ENCODE measurements at places on chromosomes 5 and 9.

DNA sequence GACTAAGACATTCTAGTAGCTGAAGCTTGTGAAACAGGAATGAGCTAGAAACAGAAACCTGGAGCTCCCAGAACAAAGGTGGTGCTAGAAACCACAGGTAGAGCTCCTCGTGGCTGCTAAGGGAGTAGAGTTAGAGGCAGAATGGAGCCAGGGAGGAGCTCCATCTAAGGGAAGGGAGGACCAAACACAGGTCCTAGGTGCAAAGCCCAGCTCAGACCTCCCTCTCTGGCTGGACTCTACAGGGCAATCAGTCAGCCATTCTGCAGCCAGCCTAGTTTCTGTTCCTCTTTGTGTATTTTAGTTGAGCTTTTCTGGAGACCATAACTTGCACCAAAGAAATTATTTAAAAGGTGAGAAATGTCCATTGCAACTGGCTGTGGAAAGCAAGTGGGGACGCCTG lies 70.4 kb downstream of the CRB2 start:
- no peak for DNase-seq

- no peak for DNase-seq
These were observed 107.3 kb downstream of the MTREX start for GRCh38 chr5:55415071-55415470.

- DNase-seq: no peak
These were observed 30.8 kb downstream of the TAS2R1 start for GRCh38 chr5:9599391-9599790.

DNA sequence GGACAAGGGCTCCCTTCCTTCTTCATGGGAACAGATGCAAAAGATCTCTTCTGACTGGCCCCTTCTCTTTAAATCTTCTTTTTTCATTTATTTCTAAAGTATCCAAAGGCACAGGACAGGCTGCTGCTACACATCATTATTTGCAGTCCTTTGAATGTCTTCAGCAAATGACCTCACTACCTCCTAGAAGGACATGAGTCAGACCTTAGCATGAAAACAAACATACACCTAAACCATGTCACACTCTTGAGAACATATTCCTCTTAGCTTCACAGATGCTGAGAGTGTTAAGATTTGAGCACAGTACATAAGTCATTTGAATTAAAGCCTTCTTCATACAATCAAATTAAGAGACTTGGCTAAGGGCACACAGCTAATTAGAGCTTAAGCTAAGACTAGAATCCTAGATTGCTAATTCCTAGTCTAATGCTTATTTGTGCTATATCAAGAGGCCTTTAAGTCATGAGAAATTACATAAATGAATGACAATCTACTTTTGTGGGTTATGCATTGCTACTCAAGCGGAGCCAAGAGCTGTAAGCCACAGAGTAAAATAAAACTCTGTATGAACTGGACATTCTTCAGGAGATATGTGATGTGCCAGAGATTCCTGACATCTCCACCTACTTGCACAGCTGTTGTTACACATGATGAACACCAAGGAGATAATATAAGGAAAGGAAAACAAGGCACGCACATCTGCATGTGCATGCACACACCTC lies 109.1 kb upstream of the PTGER4 start:
- DNase-seq: no peak

- no peak for DNase-seq
These were observed 145.6 kb downstream of the HSD17B3 start for GRCh38 chr9:96156171-96156974.

DNA sequence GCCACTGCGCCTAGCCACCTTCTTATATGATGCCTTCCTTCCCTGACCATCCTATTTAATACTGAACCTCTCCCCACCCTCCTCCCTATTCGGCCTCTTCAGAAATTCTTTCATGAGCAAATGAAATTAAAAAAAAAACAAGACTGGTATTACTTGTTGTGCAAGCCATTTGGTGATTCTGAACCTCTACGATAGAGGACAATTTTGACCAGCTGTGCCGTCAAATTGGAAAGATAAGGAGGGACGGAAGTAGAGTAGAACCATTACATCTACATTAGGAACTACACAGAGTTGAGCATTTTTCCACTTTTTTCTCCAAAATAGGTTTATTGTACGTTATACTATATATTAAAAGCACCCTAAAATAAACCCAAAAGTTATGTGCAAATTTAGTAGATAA lies 2.9 kb downstream of the DHX29 start:
- DNase-seq: no peak

Measured in activated CD4-positive, alpha-beta T cell treated with anti-CD3 and anti-CD28 coated beads, Interleukin-2, amount 50 U/mL, for 24 hours (primary cell).